ENCODE measurements at places on chromosomes 12 and 14. TPM values are rescaled to one million over a fixed set of nuclear protein-coding genes. Genes with fewer than 3 reads are reported as not detected.

Gene BRAP
- total RNA-seq = 23.9 TPM

Gene CRADD
- 9.4 TPM for total RNA-seq

GRCh38 chr12:57162553-57163125 is 15.2 kb upstream of the LRP1-AS start:
- no peak for DNase-seq

DNA sequence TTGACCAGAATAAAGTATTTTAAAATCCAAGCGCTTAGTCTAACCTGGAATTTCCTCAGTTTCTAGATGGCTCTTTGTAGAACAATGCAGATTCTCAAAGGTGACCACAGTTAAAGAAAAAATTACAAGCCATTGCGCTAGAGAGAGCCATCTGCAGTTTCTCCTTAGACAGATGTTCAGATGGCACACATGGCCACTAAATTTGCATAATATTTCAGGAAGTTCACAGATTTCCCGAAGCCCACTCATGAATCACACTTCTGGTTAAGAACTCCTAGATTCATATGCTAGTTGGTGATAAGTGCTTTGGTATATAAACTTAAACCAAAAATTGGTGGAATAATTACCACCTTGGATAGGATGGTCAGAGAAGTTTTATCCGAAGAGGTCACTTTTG is 749 bp downstream of the AKAP3 start:
- DNase-seq = no peak

DNA sequence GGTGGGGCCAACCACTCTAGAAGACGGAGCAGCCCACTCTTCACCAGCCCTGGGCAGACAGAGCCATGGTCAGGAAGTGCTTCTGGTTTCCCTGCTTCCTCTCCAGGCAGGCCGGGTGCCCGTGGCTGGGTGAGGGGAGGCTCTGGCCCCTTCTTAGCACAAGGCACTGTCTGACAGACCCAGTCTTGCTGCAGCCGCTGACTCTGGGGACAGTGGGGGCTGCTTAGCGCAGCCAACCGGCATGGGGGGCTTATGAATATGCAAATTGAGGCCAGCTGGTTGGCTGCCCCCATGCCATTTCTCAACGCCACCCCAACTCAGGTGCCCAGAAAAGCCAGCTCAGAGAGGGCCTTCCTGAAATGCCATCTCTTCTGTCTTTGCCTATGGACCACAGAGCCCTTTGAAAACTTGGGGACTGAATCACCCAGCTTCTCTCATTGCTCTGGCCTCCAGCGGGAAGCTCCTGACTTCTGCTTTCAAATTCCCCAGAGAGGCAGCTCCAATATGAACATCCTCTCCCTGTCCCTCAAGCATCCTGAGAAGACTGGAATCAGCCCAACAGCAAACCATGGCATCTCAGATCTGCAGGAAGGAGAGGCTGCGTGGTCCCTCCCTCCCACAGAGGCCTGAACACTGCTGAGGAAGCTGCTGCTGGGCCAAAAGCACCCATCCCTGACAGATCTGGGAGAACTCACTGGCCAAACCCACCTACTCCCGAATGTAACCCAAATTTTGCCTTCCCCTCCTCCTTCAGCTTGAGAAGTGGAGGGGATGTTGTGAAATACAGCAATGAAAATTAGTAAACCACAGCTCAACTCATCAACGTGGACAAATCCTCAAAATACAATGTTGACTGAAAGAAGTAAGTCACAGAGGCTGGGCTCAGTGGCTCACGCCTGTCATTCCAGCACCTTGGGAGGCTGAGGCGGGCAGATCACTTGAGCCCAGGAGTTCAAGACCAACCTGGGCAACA is at the start of gene PROX2:
Gene PROX2, minus strand, starts transcription at position 205 of the 973 bp plus-strand sequence. CDS start 12,311 bp downstream, outside the sequence.
- no peak for DNase-seq

GRCh38 chr14:68526512-68527091 is 266.3 kb downstream of the ZFP36L1 start:
- DNase-seq = no peak

DNA sequence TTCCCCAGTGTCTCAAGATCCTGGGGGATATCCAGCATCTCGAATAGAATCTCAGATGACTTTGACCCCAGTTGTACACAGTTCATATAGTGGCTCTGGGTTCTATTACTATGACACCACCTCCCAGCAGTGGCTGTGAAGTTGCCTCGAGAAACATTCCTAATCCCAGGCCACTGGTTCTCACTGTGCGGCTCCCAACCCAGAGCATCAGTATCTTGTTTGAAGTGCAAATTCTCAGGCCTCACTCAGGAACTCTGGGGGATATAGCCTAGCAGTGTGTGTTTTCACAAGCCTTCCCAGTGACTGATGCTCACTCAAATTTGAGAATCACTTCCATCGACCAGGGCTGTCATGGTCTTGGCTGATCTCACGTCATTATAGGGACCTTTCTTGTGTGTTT is 69.3 kb upstream of the IGF1 start:
- no peak for DNase-seq

DNA sequence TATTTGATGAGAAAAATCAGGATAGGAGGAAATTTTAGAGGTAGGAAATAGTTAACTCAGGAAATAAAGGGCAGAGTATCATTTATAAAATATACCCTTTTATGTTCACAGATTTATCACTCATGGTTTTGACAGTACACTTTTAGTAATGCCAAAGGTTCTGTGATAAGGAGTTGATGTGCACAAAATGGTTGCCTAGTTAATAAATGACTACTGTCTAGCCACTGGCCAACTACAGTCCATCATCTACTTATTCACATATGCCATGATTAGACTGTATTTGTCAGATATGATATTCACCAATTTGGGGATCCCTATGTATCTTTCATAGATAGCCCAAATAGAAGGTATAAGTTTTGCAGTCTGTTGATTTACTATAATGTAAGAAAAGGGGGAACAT is 19.2 kb upstream of the GXYLT1 start:
- DNase-seq = no peak

DNA sequence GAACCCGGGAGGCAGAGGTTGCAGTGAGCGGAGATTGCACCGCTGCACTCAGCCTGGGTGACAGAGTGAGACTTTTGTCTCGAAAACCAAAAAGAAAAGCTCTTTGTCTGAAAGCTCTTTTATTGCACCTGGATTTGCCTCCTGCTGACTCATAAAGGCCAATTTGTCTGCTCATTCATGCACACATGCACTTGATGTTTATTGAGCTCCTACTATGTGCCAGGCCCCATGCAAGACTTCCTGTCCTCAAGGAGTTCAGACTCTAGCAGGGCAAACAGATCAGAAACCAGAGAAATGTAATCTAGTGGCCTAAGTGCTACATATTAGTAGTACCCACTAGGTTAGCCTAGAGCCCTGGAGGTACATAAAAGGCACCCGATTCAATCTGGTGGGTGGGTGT is 16.3 kb upstream of the MLEC start:
- DNase-seq = no peak

GRCh38 chr14:81927070-81927469 is 393.4 kb upstream of the SEL1L start:
- DNase-seq = peak; percentile 8

DNA sequence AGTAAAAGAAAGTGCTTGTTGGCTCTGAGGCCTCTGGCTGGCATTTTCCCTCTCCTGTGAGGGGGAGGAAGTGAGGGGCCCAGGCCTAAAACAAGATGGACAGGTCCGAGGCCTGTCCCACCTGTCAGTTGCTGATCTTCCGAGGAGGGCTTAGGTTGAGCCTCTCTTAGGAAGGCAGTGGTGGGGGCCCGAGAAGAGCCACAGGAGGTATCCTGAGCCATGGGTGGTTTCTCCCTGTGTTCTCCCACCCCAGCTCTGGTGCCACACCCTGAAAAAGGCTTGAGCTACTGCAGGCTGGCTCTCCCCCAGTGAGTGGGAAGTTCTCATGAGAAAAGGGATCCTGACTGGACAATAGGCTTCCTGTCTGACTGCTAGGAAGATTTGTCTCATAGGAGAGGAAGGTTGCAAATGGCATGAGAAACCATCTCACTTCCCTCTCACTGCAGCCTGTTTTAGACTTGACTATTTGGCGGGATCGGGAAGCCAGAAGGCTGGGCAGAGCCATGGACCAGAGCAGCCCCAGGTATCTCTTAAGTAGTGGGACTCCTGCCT is 72.1 kb upstream of the SRSF5 start:
- DNase-seq = no peak

GRCh38 chr14:90717916-90718315 is 98.3 kb downstream of the TTC7B start:
- DNase-seq = no peak

Data from A673 (cell line).